Karpas-422 (cell line): ENCODE measurements at places on chromosomes 5 and 9.

GRCh38 chr9:739362-739761 is 102.1 kb upstream of the DMRT1 start:
- DNase-seq = no peak

DNA sequence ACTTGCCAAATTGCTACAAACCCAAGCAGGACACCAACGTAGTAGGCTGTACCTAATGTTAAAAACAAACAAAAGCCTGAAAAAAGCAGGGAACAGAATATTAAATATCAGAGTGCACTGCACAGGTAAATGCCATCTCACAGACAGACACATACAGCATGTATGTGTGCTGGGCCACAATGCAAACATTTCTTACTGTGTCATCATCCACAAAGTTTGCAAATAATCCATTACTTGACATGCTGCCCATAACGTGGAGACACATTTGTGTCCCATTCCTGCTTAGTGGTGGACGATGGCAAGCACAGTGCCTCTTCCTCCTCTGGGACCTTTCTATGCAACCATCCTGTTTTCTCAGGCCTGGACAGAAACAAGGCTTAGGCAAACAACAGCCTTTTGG is 44.7 kb downstream of the GOLM1 start:
- no peak for DNase-seq

- DNase-seq = no peak
Measured at GRCh38 chr9:463455-464171, 248.9 kb downstream of the DOCK8 start.

DNA sequence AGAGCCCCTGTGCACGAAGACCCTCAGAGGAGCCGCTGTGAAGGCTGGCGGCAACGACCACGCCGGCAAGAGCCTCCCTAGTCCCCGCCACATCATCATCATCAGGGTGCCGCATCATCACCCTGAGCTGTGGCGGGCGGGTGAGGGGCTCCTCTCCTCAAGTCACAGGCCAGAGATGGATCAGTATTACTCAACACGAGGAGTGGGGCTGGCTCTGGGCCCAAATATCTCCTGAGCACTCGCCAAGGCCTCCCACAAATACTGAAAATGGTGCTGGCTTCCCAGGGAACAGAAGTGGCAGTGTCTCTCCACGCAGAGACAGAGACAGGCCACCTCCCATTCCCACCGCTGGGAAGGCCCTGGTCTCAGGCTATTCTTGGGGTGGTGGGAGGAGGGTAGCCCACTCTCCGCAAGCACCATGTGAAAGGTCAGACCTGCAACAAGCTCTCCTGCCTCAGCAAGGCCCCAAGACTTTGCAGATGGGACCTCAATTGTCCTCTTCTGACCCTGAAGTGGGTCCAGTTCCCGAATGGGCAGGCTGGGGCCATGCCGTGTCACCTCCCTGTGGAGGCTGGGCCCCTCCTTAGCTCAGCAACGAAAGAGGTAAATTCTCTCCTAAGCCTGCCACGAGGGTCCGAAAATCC is 39.3 kb upstream of the ZNF354A start:
- no peak for DNase-seq

DNA sequence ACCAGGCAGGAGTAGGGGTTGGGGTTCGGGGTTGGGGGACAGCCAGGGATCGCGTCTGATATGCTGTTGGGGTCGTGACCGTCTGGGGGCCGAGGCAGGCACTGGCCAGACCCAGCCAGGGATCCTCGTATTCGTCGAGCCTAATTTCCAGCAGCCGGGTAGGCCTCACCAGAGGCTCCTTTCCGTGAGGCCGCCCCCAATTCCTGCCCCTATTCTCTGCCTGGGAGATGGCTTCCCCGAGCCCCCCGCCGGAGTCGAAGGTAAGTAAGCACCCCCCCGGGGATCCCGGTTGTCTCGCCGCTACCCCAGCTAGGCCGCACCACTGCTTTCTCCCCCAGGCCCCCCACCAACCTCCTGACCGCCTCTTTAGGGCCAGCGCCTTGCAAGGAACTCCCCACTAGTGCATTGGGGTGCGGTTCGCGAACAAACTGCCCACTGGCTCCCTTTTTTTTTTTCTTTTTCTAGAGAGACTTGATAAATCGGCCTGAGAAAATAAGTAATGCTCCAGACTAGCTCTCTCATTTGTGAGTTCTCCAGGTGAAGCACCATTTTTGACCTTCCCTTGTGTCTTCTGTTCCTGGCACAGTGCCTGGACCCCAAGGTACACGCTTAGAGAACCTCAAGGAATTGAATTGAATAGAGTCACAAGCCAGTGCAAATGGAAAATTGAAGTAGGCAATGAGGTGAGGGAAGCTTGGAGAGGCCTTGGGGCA is 435 bp downstream of the ZNF189 start:
- DNase-seq = no peak

DNA sequence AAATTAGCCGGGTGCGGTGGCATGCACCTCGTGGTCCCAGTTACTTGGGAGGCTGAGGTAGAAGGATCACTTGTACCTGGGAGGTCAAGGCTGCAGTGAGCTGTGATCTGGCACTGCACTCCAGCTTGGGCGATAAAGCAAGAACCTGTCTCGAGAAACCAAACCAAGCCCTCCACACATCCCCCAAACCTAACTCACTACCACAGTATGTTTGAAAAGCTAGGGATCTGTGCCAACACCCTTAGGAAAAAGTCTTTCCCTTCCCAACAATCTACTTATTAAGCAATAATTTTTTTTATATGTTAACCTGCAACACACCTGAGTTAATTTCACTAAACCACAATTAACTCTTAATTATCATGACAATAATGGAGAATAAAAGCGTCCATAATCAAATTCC is 2.2 kb downstream of the UBTD2 start:
- no peak for DNase-seq
